ENCODE measurements at places on chromosomes 12 and 14. TPM values are rescaled to one million over a fixed set of nuclear protein-coding genes. Genes with fewer than 3 reads are reported as not detected.
A peak's percentile ranks its signal among the peaks of the same experiment; 100 is the strongest.

GRCh38 chr14:104926619-104927431 is 2.1 kb downstream of the PLD4 start:
- no peak for DNase-seq

- DNase-seq = no peak
Measured at GRCh38 chr12:100612606-100613005, 39.1 kb downstream of the GAS2L3 start.

DNA sequence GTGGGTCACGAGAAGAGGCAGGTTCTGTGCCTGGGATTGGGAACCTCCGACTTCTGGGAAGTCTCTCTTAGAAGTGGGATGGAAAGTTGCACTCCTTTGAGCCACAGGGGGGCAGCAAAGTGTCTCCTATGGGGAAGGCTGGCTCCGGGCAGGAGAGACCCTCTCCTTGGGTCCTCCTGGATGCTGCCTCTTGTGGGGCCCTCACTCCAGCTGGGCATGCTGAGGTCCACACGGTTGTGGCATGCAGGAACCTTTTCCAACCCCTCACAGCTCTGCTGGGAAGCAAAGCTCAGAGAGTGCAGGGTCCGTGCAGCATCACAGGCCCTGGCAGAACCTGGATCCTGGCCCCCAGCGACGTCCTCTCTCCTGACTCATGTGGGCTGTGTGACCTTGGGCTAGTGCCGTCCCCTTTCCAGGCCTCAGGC is 17.4 kb downstream of the SDSL start:
- DNase-seq = no peak

- DNase-seq = no peak
Measured at GRCh38 chr14:60242429-60242828, 6.6 kb upstream of the PPM1A start.

DNA sequence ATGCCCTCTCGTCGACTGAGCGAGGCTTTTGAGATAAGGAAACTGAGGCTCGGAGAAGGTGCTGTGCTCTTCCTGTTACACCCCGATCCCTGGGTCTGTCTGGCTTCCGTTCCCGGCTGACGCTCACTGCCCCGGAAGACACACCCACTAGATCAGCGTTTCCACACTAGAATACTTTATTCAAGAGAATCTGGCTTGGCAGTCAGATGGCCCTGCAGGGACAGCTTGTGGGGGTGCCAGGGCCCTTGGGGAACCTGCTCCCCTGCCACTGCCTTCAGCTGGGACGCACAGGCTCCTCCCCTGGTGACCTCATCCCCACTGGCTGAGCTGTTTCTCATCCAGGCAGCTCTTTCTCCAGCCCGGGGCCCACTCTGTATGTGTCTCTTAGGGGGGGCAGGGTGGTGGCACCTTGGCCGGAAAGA is 13.7 kb downstream of the PGF start:
- DNase-seq = no peak

GRCh38 chr14:55697414-55697861 is 117.4 kb downstream of the KTN1 start:
- DNase-seq = no peak

- no peak for DNase-seq
Measured at GRCh38 chr14:79788346-79788745, 423.0 kb downstream of the DIO2 start.

DNA sequence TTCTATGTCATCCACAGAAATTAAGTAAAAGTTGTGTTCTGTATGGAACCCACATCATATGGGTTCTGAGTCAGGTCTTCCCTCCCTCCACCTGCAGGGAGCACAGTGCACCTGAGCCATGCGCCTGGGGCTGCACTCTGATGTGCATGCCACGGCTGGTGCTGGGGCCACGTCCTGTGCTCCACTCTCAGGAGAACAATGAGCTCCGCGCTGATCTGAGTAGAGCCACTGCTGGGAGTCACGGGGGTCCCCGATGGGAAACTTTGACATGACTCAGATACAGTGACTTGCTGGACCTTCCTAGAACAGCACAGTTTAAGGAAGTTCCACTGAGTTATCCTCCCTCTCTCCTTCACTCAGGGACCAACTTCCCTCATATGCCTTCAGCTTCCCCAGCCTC is 683.4 kb downstream of the TMEM121 start:
- DNase-seq = no peak

DNA sequence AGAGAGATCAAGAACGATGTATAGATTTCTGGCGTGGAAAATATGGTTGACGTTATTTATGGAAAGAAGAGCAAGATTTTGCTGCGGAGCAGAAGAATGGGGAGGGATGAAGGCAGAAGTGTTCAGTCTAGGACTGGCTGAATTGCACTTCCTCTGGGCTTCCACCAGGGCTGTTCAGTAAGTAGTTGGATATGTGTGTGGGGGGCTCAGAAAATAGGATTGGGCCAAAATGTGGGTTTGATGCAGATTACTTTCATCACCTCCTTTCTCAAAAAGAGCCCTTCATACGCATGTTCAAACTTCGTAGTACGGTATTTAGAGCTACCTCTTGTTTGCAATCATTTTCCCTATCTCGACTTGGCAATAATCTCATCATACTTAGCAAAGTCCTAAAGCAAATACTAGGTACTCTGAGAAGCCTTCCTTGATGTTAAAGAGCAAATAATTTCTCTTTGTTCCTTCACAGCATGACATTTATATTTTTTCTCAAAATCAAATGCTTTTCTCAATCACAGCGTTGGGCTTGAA is 349.4 kb downstream of the NELL2 start:
- DNase-seq = no peak

DNA sequence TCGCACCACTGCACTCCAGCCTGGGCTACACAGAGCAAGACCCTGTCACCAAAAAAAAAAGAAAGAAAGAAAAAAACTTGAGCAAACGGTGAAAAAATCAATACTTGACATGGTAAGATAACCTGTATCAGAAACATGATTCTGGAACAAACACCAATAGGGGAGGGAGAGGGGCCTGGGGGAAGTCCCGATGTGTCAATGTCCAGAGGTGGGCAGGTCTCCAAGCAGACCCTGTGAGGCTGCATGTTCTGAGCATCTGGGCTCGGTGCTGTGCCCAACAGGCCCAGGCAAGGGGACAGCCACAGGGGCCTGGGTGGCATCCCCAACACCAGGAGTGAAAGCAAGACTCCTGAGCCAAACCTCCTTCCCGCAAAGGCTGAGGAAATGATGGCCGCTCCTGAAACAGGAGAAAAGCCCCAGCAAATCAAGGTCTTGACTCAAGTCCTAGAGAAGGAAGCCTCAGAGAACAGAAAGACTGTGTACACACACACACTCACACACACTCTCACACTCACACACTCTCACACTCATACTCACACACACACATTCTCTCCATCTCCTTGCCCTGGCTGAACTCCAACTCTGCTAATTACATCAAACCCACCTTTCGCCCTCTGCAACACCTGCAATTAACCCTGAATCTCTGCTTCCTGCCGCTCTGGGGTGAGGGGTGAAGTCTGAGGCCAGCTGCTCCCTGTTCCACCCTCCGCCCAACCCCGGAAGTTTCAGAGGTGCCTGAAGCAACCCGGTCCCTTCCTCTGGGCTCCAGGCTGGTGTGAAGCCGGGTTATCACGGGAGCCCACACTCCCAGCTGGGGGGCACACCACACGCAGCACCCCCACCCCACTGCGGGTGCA is 20.4 kb downstream of the CCDC88C start:
- DNase-seq = peak; percentile 71

- no peak for DNase-seq
Measured at GRCh38 chr14:35369701-35370191, 34.8 kb downstream of the NFKBIA start.

- no peak for DNase-seq
Measured at GRCh38 chr14:59253527-59253926, 65.1 kb downstream of the DAAM1 start.

GRCh38 chr14:75247286-75247922 is 31.2 kb upstream of the FOS start:
- no peak for DNase-seq

DNA sequence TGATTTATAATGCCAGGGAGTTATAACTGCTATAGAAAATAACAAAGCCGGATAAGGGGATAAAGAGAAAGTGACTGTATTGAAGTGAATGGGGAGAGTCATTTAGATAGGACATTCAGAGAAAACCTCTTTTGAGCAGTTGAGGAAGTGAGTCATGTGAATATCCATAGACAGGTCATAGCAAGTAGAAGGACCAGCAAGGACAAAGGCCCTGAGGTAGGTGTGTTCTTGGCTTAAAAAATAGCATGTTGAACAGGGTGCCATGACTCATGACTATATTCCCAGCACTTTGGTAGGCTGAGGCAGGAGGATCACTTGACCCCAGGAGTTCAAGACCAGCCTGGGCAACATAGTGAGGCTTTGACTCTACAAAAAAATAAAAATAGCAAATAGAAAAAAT is 51.5 kb upstream of the RAP1B start:
- no peak for DNase-seq

The HOXC4 gene
- total RNA-seq = 3.5 TPM

The FAM181A gene
- not detected for total RNA-seq

The GPRC5A gene
- 26.2 TPM for total RNA-seq

The ZFHX2 gene
- 2.8 TPM for total RNA-seq

The MIP gene
- total RNA-seq = not detected

The SYT10 gene
- total RNA-seq = 0.16 TPM

The GPR68 gene
- total RNA-seq = 3.0 TPM

The IL22 gene
- not detected for total RNA-seq

The ATP5MC2 gene
- total RNA-seq = 341 TPM

The ADAM21 gene
- total RNA-seq = not detected

The EPYC gene
- total RNA-seq = not detected

The GRIP1 gene
- 31.1 TPM for total RNA-seq

The PTGDR gene
- total RNA-seq = 2.7 TPM

The AQP2 gene
- total RNA-seq = 0.70 TPM

The TMEM229B gene
- 24.7 TPM for total RNA-seq

Data from ureter (tissue), 1 donor.